Muscle of arm (tissue), 14 donors: ENCODE measurements at places on chromosomes 16 and 17. TPM values are rescaled to one million over a fixed set of nuclear protein-coding genes. Genes with fewer than 3 reads are reported as not detected.

DNA sequence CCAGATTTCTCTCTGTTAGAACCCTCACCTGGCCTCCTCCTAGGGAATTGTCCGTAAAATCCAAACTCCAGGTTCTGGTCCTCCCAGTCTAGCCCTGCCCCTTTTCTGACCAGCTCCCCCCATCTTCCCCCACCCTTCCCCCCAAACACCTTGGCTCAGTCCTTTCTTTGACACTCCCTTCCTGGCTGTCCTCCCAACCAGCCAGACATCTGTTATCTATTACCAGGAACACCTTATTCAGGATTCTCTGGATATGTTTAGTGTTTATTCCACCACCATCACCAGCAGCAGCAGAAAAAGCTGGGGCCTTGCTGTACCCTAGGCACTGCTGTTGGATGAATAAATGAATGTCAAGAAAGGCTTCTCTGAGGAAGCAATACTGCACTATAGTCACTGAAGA, 4.0 kb upstream of the CMTM3 start:
- DNase-seq: no peak

DNA sequence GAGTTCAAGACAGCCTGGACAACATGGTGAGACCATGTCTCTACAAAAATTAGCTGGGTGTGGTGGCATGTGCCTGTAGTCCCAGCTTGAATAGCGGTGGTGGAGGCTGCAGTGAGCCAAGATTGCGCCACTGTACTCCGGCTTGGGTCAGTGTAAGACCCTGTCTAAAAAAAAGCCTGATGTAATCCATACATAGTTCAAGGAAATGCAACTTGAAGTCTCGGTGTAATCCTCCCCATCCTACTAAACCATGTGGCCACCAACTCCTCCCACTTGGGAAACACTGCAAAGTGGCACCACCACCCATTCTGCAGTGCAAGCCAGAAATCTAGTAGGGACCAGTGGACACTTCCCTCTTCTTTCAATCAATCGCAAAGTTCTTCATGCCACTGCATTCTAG, 5.4 kb upstream of the KPNB1 start:
- DNase-seq: no peak

GRCh38 chr16:24671455-24671954, 57.9 kb upstream of the TNRC6A start:
- no peak for DNase-seq

DNA sequence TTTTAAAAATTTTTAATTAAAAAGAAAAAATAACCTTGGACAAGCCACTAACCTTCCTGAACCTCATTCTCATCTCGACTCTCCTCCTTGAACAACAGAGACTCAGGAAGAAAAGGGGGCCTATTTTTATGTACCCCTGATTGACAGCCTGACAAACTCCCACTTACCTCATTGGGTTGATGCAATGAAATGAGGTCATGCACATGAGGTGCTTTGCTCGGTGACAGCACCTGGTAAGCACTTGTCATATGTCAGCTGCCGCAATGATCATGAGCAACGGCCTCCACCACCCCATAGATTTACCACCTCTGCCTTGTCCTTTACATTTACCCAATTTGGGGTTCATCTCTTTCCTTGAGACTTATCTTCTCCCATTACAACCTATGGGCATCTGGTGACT, 66.1 kb upstream of the CLEC3A start:
- no peak for DNase-seq

Gene PIK3R5
- polyA plus RNA-seq: 1.2 TPM

Gene RND2
- 0.80 TPM for polyA plus RNA-seq
